ENCODE measurements at places on chromosomes 3 and 15.

DNA sequence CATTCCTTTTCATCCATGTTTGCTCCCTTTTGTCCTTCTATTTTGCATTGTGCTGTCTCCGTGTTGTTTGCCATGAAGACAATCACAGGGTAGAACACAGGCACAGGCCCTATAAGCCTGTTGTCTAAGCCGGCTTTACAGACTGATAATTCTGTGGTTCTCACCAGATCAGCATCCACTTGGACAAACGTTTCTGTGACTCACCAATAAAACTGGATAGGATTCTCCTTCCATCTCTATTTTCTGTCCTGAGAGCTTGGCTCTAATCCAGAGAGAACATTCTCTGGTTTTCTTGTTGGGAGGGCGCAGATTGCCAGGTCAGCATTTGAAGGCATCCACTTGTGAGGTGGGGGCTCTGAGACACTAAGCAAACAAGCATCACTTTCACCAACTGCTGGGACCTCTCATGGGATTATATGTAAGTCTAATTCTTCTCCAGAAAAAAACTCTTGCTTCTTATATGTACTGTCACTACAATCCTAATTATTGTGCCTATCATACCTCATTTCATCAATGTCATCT lies 101.6 kb downstream of the ERC2 start:
- no peak for DNase-seq

DNA sequence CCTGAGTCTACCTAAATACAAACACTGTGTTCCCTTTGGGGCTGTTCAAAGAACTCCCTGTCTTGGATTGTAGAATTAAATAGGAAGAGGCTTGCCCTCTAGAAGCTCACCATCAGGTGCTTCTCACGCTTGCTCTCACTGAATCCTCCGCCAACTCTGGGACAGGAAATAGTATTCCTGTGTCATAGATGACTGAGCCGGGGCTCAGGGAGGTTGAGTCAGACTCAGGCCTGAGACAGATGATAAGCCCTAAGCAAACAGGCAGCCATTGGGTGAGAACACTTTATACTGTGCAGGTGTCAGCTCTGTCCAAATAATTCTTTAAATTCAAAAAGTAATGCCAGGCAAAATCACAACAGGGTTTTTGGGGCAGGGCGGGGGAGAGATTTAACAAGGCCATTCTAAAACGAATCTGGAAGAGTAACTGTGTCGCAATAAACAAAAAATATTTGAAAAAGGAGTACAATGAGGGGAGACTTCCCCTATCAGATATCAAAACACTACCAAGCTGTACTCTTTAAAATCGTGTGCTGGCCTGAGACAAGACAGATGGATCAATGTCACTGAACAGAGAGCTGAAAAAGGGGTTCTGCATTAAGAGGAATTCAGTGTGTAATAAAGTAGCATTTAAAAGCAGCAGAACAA lies 59.0 kb downstream of the EPHB3 start:
- DNase-seq, result no peak

DNA sequence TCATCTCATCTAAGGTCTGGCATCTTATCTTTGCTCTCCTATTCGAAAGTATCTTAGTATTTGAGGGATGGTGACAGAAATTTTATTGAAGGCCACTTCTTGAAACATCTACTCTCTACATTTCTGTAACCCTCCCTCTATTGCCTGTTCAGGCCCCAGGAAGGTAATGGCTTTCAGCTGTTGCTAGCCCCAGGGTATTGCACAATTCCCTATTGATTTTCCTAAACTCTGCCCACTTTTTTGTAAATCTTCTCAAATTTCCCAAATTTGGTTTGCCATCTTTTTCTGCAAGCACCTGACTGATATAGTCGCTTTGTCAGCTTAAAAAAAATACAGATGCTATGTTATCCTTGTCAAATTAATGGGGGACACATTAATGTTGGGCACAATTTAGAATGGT lies 242.1 kb downstream of the RAP2B start:
- no peak for DNase-seq

GRCh38 chr3:137205394-137206045 lies 247.7 kb downstream of the IL20RB start:
- no peak for DNase-seq

- DNase-seq, result no peak
Measured at GRCh38 chr15:56759450-56759845, 26.1 kb upstream of the ZNF280D start.

DNA sequence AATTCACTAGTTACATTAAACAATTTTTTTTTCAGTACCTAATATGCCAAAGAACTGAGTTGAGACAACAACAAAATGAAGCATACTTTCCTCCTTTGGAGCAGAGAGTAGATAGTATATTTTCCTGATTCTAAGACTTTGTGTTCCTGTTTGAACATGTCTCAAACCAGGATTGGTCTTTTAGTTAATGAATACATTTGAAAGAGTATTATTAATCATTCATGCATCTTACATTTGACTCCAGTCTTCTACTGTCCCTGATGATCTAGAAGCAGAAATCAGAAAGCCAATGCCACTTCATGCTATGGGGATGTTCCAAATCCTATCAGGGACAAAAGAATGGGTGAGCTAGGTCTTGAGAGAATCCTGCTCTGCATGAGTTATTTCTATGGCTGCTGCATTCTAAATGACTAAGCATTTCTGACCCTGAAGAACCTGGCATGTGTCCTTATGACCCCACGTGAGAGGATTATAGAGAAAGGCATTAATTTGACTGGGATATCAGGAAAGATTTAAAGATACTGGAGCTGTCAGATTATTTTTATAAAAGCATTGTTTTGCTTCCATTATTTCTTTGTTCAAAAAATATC lies 32.9 kb upstream of the MBNL1 start:
- no peak for DNase-seq

GRCh38 chr15:40871749-40872617 lies 2.1 kb downstream of the RHOV start:
- DNase-seq, result no peak

DNA sequence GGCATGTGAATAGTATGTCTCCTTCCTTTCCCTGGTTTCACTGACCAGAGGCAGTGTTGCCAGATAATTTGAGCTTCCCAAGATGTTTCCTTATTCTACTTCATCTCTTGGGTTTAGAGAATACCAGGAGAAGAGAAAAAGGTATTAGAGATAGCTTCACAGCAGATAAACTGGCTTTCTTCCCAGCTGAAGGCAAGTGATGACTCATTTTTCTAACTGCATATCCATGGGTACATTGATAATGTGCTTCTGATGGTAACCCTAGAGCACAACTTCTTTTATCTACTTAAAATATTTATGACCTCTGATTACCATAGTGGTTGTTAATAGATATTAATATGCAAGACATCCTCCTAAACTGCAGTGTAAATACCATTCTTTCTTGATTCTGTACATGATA lies 34.6 kb upstream of the CMTM8 start:
- no peak for DNase-seq

DNA sequence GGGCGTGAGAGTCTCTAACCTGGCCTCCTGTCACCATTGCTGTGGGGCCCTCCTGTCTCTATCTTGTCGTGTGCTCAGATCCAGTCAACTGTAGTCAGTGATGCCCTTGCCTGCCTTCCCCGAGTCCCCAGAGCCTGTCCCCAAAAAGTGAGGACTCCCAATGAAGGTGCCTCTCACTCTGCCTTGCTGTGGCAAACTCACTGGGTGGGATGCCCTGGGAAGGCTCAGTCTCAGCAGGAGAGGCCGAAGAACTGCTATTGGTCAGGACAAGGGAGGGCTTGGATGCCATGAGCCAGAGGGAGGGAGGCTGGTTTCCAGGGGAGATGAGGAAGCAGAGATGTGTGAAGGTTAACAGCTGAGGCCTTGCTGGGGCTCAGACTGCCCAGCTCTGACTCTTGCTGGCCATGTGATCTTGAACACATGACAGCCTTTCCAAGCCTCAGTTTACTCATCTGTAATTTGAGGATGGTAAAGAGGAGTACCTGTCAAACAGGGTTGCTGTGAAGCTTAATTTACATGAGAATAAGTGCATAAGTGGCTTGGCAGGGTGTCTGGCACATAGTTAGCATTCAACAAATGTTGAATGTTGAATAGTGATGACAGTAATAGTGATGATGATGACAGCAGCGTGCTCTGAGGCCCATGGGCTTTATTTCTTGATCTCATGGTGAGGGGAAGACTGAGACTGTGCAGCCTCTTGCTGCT lies 8.2 kb downstream of the KY start:
- DNase-seq, result no peak

DNA sequence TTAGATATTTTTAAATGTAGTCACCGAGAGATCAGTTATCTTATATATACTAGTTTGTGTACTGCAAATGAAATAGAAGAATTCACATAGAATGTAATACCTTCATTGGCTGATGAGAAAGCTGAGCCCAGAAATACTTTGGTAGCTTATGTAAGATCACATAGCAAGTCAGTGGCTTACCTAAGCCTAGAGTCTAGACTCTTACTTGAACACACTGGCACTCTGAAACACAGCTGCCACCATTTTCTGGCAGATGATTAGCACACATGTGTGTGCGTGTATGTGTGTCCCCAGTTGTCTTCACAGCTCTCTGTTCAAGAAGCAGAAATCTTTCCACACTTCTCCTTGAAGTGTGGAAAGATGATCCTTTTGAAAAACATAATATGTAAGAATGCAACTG lies 124.3 kb downstream of the NEO1 start:
- no peak for DNase-seq

GRCh38 chr3:50665081-50665840 lies 9.5 kb upstream of the DOCK3 start:
- no peak for DNase-seq

DNA sequence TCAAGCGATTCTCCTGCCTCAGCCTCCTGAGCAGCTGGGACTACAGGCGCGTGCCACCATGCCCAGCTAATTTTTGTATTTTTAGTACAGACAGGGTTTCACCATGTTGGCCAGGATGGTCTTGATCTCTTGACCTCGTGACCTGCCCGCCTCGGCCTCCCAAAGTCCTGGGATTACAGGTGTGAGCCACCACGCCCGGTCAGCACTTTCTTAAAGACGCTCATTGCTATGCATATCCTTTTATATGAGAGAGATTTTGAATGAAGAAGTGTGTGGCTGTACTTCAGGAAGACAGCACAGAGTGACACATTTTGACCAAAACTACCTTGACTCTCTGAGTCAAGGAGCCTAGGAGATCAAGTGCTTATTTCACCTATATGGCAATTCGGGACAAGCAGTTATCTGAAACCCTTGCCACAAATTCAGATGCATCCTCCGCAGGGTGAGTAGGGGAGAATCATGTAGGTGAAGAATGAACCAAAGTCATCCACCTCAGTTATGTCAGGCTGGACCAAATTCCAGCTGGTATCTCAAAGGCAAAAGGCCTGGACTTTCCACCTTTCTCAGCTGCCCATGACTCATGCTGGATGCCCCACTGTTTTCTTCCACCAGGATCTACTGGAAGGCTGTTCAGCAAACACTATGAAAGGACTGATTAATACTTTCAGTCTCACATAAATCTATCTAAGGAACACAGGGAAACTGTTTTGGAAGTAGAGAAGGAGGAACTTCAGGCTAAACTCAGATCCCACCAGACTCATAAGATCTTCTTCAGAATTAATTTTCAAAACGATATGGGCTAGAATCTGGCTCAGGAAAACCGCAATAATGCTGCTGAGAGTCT lies 31.9 kb downstream of the SUSD5 start:
- no peak for DNase-seq

GRCh38 chr3:197953881-197954280 lies 3.9 kb downstream of the RPL35A start:
- DNase-seq, result no peak

DNA sequence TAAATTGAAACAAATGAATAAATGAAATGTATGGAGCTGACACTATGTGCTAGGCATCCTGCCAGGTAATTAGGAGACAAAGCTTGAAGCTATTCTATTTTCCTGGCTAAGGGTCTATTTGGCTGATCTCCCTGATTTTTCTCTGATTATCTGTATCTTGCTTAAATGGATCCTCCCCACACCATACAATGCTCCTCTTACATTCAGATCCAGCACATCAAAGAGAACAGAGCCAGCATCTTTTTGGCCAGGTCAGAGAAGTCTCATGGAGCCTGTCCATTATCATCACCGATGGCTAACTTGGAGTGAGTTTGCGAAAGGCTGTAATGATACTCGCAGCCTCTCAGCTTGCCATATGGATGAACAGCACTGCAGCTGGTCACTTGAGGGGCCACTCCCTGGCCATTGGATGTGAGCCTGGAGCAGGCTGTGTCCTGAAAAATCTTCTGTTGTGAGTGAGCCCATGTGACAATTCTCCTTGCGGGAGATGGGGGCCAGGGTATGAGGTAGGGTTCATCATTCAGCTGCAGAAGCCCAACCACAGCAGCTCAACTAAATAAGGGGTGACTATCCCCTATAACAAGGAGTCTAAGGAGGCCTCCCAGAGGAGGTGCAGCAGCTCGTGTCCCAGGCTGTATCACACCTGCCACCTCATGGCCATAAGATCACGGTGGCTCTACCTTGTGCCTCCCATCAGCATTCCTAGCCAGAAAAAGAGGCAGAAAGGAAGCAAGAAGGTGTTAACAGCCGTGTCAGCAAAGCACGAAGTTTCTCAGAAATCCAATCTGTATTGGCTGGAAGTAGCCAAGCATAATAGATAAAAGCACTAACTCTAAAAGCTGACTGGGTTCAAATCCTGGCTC lies 69.3 kb upstream of the ST8SIA2 start:
- no peak for DNase-seq

GRCh38 chr15:52124270-52124880 lies 11.8 kb upstream of the BCL2L10 start:
- no peak for DNase-seq

DNA sequence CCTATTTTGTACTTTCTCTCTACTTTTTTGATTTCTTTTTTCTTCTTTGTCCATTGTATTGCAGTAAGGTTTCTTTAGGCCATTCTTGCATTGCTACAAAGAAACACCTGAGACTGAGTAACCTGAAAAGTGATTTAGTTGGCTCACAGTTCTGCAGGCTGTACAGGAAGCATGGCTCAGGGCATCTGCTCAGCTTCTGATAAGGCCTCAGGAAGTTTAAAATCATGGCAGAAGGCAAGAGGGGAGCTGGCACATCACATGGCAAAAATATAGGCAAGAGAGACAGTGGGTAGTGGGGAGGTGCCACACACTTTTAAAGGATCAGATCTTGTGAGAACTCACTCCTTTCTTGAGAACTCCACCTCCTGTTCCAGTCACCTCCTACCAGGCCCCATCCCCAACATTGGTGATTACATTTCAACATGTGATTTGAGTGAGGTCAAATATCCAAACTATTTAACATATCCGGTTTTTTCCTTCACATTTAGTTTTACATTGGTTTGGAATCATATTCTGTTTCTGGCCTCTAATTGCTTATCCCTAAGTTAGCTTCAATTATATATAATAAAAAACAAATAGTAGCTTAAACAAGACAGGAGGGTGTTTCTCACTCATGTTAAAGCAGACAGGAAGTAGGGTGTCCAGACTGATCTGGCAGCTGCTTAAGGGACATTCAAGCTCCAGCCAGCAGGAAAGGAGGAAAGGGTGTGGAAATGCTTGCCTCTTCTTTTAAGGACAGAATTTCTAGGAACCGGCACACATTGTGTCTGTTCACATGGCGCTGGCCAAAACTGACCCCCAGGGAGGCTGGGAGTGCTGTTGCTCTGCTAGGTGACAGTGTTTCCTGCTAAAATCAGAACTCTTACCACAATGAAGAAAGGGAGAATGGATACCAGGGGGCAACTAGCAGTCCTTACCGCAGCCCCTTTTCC lies 28.8 kb upstream of the SKOR1 start:
- DNase-seq, result no peak
